ENCODE measurements at places on chromosomes 4 and X. TPM values are rescaled to one million over a fixed set of nuclear protein-coding genes. Genes with fewer than 3 reads are reported as not detected.

Gene POU3F4
- polyA plus RNA-seq: 5.5 TPM

Gene ASB9
- 12.0 TPM for polyA plus RNA-seq

DNA sequence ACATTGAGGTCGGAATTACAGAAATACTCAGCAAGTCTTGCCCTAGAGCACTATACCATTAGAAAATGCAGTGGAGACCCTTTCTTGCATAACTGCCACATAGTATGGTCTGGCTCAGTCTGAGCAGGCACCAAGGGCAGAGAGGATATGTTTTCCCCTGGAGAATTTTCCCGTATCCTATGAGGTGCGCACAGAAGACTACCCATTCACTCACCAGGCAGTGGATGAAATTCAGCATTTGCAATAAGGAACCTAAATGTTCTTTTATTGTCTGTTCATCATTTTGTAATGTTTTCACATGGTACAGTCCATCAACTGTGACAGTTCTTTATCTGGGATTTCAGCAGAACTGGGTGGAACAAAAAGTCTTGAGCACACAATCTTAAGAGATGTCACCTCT, 15.5 kb downstream of the JADE3 start:
- DNase-seq: no peak

- no peak for DNase-seq
These were observed 19.7 kb upstream of the PRPS2 start for GRCh38 chrX:12771445-12772069.

DNA sequence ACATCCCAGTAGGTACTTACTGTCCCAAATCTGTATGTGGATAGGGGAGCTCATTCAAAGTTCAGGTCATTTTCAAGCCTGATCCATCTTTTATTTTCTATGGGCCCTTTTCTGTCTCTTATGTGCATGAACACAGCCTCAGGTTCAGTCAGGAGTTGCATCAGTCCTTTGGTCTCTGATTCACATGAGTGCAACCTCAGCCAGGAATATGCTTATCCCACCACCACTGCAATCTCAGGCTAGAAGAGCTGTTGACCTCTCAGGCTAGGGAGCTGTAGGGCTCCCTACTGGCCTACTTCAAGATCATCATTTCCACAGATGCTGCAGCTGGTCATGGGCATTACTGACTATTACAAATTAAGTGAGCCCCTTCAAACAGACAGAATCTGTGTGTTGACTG, 27.2 kb downstream of the AASDH start:
- DNase-seq: no peak

DNA sequence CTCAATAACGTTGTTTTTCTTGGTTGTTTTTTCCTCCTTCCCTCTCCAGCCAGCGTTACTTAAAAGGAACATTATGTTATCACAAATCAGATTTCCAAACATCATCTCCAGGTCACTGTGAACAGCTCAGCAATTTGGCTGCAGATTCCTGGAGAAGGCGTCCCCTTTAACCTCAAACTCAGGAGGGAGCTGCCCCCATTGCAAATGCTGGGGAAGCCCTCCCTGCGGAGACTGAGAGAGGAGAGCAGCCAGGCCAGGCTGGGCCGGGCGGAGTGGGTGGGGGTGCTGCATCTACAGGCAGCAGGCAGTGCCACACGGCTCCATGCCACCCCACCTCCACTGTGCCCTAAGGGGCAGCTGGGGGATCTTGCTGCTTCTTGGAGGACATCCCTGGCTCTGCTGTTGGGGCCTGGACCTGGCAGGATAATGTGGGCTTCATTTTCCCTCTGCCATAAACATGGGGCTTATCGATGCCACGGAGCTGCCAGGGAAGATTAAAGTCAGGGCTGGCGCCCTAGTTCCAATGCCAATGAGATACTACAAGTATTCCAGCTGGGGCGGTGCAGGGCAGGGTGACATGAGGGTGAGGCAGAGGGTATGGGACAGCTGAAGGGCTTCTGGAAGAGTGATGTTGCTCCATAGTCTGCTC, 148.8 kb downstream of the PJA1 start:
- no peak for DNase-seq

DNA sequence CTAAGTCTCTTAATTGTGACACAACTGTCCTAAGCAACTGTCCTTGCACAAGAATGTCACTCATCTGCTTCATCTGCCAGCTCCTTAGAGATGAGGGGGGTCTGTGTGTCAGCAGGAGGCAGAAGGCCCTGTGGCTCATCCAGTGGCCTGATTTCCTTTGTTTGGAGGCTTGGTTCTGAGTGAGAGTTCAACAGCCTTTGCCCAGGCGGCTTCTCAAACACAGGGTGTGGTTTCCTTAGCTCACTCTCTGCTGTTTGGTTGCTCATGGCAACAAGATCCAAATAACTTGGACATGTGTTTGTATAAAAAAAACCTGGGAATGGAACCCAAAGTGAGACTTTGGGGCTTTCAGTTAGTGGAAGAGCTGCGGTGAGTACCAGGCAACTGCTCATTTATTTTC, 46.6 kb downstream of the MAP7D3 start:
- DNase-seq: no peak

GRCh38 chr4:52052475-52052780, 1.3 kb downstream of the SPATA18 start:
- DNase-seq: no peak
